Stomach (tissue), 19 donors: ENCODE measurements at places on chromosomes 13 and 19.

DNA sequence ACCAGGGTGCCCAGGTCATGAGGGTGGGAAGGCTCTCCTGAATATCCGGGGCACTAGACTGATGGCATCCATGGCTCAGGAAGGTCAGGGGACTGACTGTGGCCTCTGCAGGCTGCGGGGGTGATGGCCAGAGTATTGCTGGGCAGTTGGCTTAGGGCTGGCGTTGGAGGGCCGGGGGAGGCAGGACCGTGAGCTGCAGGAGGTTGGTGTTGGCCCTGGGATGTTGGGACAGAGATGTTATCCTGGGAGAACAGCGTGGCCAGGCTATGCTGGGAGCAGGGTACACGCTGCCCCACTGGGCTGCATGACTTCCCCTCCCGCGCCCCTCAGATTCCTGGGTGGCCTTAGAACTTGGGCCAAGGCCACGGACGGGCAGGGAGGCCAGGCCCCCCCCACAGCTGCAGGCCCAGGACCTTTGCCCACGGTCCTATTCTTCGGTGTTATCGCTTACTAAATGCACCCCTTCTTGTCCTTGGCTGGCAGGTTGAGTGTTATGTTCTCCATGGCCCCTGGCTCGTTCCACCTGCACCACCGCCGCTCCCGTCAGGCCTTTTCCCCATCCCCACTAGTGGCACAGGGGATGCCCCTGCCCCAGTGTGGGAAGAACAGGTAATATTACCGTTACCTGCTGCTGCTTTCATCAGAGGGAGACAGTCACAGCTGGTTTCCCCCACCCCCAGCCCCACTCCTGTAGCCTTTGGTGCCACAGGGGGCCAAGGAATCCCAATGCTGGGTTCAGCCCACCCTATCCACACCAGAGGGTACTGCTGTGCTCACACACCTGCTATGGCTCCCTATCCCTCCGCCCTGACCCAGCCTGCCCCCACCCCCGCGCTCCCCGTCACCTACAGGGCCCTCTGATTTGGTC lies 3.2 kb upstream of the ISYNA1 start:
- peaks cover 30% of the 10 kb centered on the region for H3K4me1 ChIP-seq
- H3K27me3 ChIP-seq: peaks cover 24% of the 10 kb centered on the region
- H3K36me3 ChIP-seq: peaks cover 35% of the 10 kb centered on the region
- DNase-seq: no peak
- no peak overlapping the region for H3K27ac ChIP-seq

DNA sequence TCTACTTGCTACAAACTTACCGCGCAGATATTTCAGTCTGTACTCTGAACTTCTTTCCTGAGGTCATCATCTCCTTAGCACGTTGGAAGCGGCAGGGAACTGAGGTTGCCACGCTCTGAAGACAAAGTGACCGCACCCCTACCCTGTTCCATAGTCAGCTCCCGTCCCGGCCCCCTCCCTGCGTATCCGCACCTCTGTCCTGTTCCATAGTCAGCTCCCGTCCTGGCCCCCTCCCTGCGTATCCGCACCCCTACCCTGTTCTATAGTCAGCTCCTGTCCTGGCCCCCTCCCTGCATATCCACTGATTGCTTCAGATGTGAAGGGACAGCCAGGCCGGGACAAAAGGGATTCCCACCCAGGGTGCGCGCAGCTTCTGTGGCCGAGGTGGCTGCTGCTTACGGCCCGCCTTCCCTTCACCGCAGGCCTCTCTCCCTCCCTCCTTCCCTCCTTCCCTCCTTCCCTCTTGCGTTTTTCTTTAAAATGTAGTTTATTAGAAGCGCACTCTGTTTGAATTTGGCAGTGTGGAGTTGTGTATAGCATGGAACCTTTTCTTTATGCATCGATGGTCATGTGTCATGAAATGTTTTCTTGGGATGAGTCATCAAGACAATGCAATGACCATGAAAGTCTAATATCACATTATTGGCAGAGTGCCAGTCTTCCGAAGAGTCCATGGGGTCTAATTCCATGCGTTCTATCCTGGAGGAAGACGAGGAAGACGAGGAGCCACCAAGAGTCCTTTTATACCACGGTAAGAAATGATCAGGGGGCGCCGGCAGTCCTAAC lies 21.9 kb upstream of the NDUFS7 start:
- H3K36me3 ChIP-seq: peaks cover 94% of the 10 kb centered on the region
- peaks cover 36% of the 10 kb centered on the region for H3K4me1 ChIP-seq
- H3K27me3 ChIP-seq: no peaks in the 10 kb centered on the region
- H3K27ac ChIP-seq: no peak overlapping the region
- H3K4me3 ChIP-seq: peak overlapping the region; percentile 13

GRCh38 chr13:110185696-110186095 lies 121.3 kb downstream of the COL4A1 start:
- H3K36me3 ChIP-seq: peaks cover 67% of the 10 kb centered on the region
- no peaks in the 10 kb centered on the region for H3K27me3 ChIP-seq
- no peak for DNase-seq
- H3K4me1 ChIP-seq: peaks cover 12% of the 10 kb centered on the region

DNA sequence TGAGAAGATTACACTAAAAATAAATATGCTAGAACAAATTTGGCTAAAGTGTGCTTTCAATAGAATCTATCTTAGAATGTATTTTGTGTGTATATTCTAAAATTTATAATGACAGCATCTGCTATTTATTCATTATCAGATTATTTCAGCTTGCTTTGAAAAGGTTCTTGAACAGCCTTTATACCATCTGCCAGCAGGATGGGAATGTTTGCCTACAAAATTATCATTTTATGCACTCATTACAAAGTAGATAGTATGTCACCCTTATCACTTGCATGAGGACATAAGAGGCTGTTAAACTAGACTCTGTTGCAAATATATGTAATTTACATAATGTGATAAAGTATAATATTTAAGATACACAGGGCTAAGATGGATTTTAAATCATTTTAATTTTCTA lies 1286.9 kb upstream of the PCDH20 start:
- no peaks in the 10 kb centered on the region for H3K27me3 ChIP-seq
- DNase-seq: peak; percentile 4
- no peaks in the 10 kb centered on the region for H3K4me1 ChIP-seq
- no peak overlapping the region for H3K27ac ChIP-seq
- H3K4me3 ChIP-seq: no peak overlapping the region

DNA sequence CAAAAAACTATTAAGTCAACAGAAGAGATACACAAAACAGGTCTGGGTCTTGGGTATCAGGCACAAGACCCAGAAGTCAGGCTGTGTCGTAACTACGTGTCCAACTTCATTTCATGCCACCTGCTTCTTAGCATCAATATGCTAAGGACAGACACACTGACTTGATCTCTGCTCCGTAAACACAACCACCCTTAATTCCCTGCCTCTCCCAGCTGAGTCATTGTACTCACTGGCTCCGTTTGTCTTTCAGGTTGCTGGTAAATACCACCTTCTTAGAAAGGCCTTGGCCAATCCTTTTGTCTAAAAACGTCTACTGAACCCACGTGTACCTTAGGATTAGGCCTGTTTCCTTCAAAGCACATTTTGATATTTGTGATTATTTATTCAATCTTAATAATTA lies 726.2 kb downstream of the PCDH9 start:
- H3K4me1 ChIP-seq: no peaks in the 10 kb centered on the region
- H3K27me3 ChIP-seq: no peaks in the 10 kb centered on the region
- H3K4me3 ChIP-seq: no peak overlapping the region
- no peak for DNase-seq
- no peaks in the 10 kb centered on the region for H3K36me3 ChIP-seq

DNA sequence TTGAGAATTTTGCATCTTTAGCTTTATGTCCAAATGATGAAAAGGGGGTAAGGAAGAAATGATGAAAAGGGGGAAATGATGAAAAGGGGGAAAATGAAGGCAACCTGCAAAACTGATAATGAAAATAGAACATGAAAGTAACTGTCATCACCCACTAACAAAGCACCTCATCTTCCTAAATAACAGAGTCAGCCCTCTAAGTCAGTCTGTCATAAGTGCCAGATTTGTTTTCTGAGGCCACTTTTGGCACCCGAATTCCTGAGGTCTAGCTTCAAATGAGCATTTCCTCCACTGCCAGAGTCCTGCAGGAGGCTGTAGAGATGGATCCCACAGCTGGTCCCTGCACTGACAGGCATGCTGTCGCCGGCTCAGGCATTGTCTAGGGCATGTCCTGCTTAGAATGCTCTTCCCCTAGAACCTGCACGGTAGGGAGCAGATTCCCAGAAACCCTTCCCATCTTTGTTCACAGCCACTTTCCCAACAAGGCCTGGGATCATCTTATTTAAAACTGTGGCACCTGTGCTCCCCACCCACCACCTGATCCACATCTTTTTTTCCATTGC lies 25.3 kb downstream of the RAP2A start:
- no peaks in the 10 kb centered on the region for H3K27me3 ChIP-seq
- DNase-seq: no peak
- peaks cover 9% of the 10 kb centered on the region for H3K36me3 ChIP-seq

DNA sequence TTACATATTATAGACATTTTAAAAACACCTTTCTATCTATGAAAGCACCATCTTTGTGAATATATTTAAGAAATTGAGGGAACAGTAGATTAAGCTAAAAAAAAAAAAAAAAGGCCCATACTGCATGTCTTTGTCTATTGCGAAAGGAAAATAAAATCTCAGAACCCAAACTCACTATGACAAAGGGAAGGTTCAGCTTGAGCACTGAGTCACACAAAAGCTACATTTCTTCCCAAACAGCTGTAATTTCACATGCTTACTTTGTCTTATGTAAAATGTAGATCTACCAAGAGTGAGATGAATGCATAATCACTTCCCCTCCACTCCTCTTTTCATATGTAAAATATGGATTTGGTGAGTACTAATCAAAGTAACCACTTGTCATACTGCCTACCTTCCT lies 640.1 kb upstream of the KLF12 start:
- H3K4me1 ChIP-seq: no peaks in the 10 kb centered on the region
- H3K4me3 ChIP-seq: no peak overlapping the region
- no peak for DNase-seq
- H3K27me3 ChIP-seq: no peaks in the 10 kb centered on the region
- H3K27ac ChIP-seq: no peak overlapping the region

DNA sequence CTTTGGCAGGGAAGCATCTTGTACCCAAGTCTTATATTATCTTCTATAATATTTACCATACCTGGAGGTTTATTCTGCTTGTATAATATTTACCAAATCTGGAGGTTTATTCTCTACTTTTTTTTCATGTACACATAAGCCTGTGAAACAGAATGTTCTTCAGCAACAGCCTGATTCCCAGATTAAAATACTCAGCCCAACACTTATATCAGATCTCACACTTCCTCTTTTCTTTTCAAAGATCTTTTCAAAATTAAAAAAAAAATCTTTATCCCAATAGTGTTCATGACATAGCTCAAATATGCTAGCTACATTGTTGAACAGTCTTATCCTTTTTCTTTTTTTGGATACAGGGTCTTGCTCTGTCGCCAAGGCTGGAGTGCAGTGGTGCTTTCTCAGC lies 300.7 kb downstream of the LMO7 start:
- no peaks in the 10 kb centered on the region for H3K27me3 ChIP-seq
- no peak overlapping the region for H3K4me3 ChIP-seq
- no peak overlapping the region for H3K27ac ChIP-seq
- DNase-seq: no peak
- peaks cover 5% of the 10 kb centered on the region for H3K4me1 ChIP-seq
- H3K36me3 ChIP-seq: no peaks in the 10 kb centered on the region

DNA sequence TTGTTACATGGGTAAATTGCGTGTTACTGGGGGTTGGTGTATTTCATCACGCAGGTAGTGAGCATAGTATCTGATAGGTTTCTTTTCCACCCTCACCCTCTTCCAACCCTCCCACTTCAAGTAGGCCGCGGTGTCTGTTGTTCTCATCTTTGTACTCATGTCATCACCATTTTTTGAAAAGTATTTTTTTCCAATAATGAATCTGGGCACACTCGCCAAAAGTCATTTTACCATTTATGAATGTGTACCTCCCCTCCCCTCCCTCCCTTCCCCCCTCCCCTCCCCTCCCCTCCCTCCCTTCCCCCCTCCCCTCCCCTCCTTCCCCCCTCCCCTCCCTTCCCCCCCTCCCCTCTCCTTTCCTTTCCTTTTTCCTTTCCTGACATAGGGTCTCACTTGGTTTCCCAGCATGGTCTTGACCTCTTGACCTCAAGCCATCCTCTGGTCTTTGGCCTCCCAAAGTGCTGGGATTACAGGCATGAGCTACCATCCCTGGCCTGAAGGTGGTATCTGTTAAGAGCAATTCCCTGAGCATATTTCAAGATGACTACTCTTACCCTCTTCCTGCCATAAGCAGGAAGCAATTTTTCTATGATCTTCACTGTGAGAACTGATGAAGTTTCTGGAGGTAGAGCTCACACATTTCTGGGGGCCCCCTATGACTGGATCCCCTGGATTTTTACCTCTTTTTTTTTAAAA lies 15.7 kb downstream of the ZNF627 start:
- H3K27ac ChIP-seq: no peak overlapping the region
- no peak overlapping the region for H3K4me3 ChIP-seq
- H3K4me1 ChIP-seq: no peaks in the 10 kb centered on the region
- H3K27me3 ChIP-seq: no peaks in the 10 kb centered on the region

DNA sequence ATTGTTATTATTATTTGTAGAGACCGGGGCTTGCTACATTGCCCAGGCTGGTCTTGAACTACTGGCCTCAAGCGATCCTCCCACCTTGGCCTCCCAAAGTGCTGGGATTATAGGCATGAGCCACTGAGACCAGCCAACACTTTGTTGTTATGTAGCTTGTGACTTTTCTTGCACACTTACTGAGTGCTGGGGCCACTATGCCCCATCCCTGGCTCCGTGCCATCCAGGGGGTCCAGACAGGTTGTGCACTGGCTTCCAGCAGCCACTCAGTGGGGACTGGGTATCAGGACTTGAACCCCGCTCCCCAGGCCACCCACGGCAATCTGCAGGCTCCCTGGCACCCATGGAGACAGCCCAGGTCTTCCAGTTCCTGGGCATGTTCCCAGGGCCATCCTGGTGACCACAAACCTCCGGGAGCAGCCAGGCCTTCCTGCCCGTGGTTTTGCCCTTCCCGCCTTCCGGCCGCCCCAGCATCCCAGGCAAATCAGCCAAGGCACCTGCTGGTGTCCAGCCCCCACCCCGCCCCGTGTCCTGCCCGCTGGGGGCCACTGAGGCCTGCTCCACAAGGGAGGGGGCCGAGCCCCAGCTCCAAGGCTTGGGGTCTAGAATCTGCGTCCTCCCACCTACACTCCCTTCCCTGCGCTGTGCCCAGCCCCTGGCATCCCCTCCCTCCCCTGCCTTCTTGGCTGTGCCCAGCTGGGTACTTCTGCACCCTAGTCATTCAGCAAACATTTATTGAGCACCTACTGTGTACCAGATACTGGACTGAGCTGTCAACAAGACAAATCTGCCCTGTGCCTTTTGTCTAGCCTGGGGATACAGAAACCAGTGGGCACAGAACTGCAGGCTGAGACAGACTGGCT lies 23.7 kb upstream of the SEMA6B start:
- peaks cover 79% of the 10 kb centered on the region for H3K27me3 ChIP-seq
- no peak overlapping the region for H3K4me3 ChIP-seq
- DNase-seq: no peak
- H3K4me1 ChIP-seq: peaks cover 30% of the 10 kb centered on the region
- H3K36me3 ChIP-seq: no peaks in the 10 kb centered on the region

DNA sequence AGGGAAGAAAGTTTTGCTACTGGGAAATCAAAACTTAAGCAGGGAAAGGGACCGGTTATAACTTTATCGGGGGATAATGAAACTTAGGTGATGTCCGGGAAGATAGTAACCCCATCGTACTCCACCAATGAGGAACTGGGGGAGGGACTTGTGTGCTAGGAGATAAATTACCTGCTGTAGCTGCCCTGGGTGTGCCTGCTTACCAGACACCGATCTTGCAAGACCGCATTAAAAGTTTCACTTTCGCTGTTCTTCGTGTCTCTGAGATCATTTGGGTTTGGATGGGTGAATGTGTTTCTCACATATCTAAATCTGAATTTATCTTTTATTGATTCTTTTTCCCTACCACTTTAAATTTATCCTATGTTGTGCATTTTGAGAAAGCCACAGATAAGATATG lies 381.4 kb downstream of the SLITRK6 start:
- H3K36me3 ChIP-seq: no peaks in the 10 kb centered on the region
- no peak for DNase-seq
- no peak overlapping the region for H3K4me3 ChIP-seq
